Stimulated activated CD8-positive, alpha-beta memory T cell treated with anti-CD3 and anti-CD28 coated beads, Interleukin-7, amount 100 ng/mL, for 1 hour (primary cell): ENCODE measurements at places on chromosomes 11 and 22.

DNA sequence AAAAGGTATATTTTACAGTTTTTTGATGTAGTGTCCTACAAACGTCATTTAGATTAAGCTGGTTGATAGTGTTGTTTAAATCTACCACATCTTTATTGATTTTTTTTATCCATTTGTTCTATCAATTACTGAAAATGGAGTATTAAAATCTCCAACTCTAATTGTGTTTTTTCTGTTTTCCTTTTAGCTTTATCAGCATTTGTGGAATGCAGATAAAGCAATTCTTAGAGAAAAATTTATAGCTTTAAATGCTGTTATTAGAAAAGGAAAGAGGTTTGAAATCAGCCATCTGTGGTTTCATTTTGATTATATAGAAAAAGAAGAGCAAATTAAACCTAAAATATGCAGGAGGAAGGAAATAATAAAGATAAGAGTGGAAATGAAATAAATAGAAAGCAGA, 39.4 kb upstream of the CBX6 start:
- no peak for DNase-seq

DNA sequence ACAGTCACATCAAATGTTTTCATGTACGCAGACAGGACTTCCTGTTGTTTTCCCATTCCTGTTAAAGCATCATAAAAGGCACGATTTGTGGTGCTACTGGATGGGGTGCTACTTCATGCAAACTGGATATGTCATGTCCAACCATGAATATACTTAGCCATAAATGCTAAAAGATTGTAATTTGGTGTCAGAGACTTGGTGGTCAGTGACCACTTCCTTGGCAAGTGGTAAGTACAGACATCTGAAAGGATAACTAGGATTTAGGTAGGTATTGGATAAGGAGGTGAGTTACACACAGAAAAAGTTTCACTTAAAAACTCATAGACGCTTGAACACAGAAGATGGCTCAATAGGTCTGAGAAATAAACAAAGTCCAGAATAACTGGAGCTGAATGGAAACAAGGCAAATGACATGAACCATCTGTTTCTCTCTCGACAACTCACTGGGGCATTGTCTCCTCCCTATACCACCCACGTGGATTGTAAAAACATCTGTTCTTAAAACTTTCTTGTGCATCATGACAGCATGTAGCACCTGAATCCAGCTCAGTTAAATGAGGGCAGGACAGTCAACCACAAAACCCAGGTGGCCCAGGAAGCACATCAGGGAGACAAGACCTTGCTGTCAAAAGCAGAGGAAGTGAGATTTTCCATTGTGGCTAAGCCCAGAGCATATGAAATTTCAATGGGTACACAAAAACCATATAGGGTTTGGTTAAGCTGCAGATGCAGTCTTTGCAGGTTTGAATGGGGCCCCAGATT, 22.1 kb upstream of the IGLL5 start:
- DNase-seq, result no peak

- DNase-seq, result no peak
These were observed 59.2 kb upstream of the PHOX2A start for GRCh38 chr11:72303179-72303578.

DNA sequence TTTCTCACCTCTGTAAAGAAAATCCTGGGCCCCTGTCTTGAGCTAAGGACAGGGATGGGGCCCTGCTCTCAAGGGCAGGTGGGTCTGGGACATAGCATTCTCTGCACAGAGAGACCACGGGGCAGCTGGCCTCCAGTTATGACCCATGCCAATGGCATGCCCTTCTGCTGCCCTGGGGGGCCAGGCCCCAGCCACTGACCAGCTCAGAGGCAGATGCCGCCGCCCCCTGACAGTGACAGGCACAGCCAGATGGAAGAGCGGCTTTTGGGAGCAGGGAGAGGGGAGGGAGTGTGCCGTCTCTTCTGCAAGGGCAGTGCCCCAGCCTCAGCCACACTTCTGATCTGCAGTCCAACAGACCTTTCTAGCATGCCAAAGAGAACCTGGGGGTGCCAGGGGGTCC, 114.8 kb upstream of the NAV2 start:
- no peak for DNase-seq

- no peak for DNase-seq
These were observed 825 bp downstream of the SLC1A2 start for GRCh38 chr11:35418282-35419183.
